ENCODE measurements at places on chromosomes 3 and 15.

DNA sequence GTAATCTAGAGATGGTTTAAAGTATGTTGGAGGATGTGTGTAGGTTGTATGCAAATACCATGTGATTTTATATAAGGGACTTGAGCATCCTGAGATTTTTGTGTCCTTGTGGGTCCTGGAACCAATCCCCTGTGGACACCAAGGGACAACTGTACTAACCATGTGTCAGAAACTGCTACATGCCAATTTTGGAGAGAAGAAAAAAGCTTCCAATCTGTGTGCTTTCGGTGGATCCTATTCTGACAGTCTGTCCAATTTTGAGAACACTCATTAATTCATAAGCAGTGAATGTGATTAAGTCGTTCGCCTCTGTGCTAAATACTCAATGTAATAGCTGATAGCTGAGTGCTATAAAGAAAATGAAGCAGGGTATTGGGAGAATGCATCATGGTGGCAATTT lies 61.6 kb downstream of the RBM6 start:
- DNase-seq = no peak

DNA sequence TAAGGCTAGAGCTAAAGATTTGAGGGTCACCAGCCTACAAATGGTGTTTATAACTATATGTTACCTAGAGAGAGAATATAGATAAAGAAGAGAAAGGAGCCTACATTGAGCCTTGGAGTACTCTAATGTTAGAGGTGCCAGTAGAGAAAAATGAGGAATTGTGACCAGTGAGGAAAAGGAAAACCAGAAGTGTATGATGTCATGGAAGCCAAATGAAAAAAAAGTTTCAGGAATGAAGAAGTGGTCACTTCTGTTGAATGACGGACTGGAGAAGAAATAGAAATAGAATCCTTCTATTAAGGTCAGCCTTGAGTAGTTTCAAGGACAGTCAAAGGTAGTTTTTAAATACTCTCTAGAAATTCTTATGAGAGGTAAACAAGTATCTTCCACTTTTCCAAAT lies 51.2 kb upstream of the MLF1 start:
- DNase-seq = no peak

GRCh38 chr15:39599871-39600270 lies 19.0 kb downstream of the THBS1 start:
- DNase-seq = no peak

- DNase-seq = no peak
Measured at GRCh38 chr3:118436697-118437262, 597.9 kb downstream of the IGSF11 start.

- DNase-seq = no peak
Measured at GRCh38 chr15:67119238-67119846, 53.9 kb downstream of the SMAD3 start.

- no peak for DNase-seq
Measured at GRCh38 chr3:185981621-185982020, 43.8 kb upstream of the TRA2B start.

GRCh38 chr3:145422556-145422955 lies 738.4 kb downstream of the PLOD2 start:
- DNase-seq = no peak

- no peak for DNase-seq
Measured at GRCh38 chr15:73233623-73234022, 135.1 kb downstream of the HCN4 start.

DNA sequence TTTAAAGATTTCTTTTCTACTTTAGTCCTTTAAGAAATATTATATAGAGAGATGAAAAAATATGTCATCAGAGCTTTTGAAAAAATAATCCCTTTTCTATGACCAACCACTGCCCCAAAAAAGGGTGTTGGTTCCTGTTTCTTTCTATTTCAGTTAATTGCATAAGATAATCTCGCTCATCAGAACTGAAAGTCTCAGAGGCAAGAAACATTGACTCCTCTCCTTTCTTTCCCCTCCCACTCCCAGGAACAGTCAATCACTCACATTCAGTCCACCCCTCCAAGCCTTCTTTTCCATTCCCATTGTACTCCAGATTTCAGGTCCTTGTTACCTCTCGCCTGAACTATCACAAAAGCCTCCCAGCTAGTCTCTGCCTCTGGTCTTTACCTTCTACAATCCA lies 153.7 kb upstream of the ABI3BP start:
- no peak for DNase-seq

GRCh38 chr3:123597561-123597960 lies 12.7 kb upstream of the HACD2 start:
- no peak for DNase-seq

DNA sequence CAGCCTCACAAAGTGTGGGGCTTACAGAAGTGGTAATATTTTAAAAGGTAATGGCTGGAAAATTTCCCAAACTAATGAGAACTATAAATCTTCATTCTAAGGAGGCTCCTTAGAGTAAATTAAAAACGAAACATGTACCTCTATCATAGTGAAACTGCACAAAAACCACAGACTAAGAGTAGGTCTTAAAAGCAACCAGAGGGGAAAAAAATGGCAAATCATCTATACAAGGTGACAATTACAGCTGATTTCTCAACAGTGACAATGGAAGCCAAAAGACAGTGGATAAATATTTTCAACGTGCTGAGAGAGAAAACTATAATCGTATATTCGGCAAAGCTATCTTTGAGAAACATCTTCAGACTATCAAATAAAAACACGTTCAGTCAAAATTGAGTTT lies 20.6 kb downstream of the HEG1 start:
- no peak for DNase-seq

DNA sequence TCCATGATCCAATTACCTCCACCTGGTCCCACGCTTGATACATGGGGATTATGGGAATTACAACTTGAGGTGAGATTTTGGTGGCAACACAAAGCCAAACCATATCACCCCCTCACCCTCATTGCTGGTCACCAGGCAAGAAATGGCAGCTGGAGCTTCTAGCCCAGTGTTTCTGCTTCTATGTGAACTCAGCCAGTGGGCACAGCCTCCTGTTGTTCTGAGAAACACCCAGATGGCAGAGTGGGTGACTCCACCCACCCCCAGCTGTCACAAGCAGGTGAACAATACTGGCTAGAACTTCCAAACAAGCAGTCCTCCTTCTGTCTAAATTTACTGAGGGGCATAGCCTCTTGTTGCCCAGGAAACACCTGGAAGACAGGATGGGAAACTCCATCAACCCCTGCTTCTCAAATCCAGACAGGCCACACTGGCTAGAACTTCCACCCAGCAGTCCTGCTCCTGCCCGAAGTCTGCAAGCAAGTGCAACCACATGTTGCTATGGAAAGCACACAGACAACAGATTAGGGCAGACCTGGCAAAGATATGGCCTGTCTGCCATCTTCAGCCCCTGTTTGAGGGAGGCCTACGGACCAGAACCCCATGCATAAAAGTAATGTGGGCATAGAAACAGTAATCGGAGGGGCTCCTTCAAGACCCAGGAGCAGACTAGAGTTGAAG lies 114.1 kb downstream of the DTWD1 start:
- no peak for DNase-seq

DNA sequence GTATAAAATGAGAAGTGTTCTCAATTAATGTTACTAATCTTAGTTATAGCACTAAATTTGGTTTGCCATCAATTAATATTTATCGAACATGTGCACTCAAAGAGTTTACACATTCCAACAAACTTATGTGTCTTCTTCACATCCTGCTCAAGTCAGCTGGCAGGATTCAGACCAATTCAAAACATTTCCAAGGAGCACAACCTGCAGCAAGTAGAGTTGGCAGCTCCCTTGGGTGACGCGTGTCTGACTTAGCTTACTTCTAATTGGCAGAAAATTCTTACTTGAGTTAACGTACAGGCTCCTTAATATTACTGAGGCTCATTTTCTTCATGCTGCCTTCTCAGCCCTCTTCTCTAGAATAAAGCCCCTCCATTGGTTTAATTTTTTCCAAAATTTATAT lies 110.4 kb upstream of the PFN2 start:
- DNase-seq = no peak

DNA sequence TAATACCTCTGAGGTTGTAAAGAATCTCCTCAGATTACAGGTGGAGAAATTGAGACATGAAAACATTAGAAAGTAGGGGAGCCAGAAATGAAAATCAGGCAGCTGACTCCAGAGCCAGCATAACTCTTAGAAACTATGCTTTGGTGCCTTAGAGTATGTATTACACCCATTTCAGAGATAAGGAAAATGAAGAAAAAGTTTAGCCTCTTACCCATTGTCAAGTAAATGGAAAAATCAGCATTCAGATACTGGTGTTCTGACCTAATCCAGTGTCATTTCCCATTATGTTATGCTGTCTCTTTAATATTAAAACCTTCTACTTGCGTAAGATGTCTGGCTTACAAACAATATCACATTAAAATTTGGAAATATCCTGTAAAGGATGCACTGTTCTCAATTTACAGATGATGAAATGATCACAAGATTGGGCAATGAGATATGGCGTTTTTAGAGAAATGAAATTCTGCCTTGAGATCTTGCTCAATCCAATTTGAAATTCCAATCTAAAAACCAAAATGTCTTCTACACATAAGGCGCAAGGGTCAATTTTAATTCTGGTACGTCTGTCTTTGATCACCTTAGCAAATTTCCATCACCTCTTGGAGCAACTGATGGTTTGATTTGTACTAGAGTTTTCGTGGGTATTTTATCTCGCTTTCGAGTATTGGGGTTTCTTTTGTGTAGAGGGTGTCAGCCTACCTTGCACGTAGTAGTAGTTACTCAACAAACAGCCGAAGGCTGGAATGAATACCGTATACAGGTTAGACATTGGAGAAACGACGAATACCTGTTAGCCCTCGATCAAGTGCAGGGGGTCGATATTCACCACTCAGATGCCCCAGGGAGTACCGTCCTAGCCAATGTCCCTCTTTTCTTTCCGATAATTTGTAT lies 902 bp upstream of the ZCWPW2 start:
- no peak for DNase-seq

DNA sequence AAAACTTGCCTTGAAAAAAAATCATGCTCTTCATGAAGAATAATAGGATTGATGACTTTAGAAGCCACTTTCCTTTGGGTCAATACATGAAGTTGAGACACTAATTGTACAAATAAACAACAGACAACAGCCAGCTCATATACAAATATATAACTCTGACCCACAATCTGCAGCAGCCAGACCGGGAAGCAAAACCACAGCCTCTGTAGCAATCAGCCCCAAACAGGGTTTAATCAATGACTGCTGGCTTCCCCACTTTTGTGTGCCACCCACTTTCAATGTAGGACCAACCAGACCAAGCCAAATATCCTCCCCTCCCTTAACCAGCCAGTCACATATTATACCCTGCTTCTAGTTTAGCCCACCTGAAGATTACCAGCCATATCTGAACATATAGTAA lies 39.0 kb downstream of the IFT57 start:
- no peak for DNase-seq

DNA sequence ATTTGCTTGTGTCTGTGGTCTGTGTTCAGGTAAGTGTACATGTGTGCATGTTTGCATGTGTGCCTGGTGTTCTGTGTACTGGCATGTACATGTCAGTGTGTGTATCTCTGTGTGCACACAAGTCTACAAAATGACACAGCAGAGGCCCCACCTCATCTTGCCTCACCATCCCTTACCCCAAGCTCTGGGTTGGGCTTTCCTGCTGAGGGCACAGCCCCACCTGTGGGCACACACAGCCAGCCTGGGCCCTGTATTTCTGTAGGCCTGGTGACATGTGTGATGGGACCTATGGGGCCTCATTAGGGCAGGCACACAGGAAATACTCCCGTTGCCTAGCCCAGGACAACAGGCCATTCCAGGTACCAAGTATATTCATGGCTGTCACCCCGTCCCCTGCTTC lies 13.5 kb downstream of the VIPR1 start:
- DNase-seq = no peak

- DNase-seq = no peak
Measured at GRCh38 chr15:39882602-39883001, 37.5 kb downstream of the GPR176 start.

- DNase-seq = no peak
Measured at GRCh38 chr3:58231666-58232065, 5.9 kb upstream of the ABHD6 start.

DNA sequence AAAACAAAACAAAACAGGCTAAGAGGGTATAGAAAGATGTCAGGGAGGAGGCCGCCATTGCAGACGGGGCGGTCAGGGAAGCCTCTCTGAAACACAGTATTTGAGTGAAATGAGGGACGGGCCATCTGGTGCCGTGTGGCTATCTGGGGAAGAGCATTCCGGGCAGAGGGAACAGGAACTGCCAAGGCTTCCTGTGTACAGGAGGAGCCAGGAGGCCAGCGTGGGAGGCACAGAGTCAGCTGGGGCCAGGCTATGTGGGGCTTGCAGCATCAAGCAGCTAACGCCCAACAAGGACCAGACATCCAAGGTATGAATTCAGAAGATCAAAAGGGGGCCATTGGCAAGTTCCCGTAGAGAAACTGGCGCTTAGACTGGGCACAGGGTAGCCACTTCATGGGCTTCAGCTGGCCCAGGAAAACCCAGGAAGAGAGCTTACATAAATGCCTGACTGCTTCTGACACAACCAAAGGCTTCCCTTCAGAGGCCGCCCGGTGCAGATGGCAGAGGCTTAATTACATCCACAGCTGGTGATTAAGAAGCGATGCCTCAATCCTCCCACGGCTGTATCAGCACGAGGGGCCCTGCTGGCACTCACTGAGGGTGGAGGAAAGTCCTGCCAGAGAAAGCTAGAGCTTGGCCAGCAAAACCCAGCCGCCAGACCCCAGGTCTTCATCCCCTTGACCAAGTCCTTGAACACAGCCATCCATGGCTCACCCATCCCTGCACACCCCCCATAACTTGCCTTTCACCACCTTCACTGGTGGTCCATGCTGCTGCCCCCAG lies 144.9 kb downstream of the MEGF11 start:
- no peak for DNase-seq

DNA sequence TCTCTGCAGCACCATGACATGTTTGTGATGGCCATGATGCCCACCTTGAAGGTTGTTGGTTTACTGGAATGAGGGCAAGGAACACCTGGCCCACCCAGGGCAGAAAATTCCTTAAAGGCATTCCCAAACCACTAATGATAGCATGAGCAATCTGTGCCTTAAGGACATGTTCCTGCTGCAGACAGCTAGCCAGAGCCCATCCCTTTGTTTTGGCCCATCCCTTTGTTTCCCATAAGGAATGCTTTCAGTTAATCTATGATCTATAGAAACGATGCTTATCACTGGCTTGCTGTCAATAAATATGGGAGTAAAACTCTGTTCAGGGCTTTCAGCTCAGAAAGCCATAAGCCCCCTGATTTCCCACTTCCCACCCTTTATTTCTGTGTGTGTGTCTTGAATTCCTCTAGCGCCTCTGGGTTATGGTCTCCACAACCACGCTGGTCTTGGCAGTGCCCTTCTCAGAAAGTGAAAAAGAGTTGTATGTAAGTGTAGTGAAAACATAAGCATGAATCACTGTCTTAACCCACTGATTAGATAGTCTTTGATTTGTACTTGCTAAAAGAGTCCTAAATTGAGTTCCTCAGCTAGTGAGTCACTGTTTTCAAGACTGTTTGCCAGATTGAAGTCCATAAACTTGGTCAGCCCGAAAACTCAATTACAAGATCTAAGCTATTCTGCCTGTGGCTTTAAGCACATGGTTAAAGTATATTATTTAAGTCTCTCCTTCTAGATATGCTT lies 19.0 kb upstream of the CCR2 start:
- no peak for DNase-seq

GRCh38 chr15:53976844-53977392 lies 1.3 kb upstream of the UNC13C start:
- DNase-seq = no peak
